Urinary bladder (tissue), 4 donors: ENCODE measurements at places on chromosomes 1 and 21.

DNA sequence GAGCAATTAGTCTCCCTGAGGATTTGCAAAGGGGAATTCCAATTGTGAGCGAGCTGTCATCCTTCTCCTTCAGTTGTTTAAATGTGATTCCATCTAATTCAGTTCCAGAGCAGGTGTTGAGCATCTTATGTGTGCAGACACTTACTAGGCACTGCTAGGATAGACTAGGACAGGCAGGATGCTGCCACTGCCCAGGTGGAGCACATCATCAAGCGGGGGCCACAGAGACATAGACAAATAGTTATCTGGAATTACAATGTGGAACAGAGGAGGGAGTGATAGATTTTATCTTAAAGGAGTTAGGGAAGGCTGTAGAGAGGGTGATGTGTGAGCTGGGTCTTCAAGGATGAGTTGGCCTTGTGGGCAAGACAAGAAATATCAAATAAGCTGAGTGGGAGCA is 55.9 kb downstream of the CDC7 start:
- no peak for DNase-seq

DNA sequence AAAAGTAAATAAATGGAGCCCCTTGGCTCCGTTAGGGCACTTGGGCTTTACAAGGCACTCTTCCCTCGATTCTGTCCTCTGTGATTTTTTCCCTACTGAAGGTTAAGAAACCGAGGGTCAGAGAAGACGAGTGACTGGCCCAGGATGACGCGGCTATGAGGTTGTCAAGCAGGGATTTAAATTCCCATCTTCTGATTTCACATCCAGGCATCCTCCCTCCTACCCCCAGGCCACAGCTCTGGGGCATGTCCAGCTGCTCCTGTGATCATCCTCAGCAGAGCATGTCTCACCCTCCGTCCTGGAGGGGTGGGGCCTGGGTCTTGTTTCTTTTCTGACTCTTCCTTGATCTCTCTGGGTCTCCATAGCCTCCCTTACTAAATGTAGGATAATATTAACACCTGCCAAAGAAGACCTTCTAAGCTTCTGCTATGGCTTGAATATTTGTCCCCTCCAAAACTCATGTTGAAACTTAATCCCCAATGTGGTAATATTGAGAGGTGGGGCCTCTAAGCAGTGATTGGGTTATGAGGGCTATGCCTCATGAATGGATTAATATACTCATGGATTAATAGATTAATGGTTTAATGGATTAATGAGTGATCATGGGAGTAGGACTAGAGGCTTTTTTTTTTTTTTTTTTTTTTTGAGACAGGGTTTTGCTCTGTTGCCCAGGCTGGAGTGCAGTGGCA is 4.6 kb downstream of the CRYBG2 start:
- no peak for DNase-seq

- no peak for DNase-seq
Measured at GRCh38 chr1:50474859-50475809, 51.9 kb upstream of the DMRTA2 start.

GRCh38 chr1:230701434-230701833 is 12.5 kb downstream of the AGT start:
- DNase-seq = no peak

DNA sequence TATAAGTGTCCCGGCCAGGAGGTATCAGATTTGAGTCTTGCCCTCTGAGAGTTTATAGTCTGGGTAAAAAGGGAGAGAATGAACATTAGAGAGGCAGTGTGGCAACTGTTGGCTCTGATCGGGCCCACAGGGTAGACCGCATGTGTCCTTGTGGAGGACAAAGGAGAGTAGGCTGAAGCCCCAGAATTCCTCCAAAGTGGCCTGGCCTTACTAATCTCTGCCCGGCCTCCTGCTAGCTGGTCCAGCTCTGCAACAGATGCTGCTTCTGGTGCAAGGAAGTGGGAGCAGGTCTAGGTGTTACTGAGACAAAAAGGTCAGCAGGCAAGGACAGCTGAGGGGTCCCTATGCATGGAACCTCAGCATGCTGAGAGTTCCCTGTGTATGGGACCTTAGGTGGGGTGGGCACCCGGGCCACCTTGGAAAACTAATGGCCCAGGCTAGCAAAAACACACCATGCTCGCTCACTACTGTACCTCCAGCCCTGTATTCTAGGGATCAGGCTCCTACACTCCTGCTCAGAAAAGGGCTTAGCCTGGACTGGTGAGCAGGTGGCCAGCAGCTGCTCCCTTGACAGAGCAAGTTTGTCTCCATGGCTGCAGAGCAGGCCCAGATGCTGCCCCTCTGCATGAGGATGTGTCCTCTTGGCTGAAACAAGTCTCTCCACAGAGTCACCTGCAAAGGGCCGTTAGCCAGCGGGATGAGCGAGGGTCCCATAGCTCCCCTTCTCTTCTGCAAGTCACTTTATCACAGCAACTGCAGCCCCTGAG is 30.3 kb upstream of the RGS16 start:
- no peak for DNase-seq

DNA sequence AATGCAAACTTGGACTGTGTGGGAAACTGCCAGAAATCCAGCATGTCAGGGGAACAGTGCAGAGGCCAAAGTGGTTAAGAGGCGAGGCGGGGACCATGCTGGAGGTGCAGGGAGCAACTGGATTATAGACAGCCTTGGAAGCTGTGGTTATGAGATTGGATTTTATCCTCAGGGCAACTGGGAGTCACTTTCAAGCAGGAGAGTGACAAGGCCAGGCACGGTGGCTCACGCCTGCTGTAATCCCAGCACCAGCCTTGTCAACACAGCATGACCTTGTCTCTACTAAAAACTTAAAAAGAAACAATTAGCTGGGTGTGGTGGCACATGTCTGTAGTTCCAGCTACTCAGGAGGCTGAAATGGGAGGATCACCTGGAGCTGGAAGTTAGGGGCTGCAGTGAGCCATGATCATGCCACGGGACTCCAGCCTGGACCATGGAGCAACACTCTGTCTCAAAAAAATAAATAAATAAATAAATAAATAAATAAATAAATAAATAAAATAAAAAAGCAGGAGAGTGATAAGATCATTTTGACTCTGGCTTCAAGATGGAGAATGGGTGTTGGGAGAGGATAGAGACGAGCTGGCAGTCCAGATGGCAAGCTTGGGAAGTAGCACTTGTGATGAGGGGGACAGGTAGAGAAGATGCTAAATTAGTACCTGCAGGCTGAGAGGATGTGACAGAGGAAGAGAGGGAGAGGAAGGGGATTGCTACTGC is 3.5 kb downstream of the HAPLN2 start:
- no peak for DNase-seq

GRCh38 chr1:31155216-31155806 is 84.4 kb downstream of the NKAIN1 start:
- DNase-seq = no peak

DNA sequence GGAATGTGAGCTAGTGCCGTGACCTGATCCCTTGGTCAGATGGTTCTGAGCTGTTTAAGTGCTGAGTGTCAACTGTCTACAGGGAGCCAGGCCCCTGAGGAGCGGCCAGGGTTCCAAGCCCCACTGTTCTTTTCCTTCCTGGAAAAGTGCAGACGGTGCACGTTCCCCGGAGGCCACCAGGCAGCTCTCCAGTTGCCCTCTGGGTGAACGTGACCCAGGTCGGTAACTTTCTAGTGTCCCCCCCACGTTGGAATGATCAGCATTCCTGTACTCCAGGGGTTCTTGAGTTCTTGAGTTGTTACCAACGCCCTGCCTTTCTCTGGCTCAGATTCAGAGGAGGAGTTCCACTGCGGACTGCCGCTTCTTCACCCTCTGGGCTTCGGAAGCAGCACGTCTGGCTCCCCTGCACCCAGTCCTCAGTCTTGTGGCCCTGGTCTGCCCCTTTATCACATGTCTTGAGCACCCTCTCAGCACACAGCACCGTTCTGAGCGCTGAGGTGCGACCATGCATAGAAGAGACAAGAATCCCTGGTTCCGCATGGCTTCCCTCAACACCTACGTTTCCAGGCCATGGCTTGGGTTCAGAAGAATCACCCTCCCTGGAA is 131.5 kb downstream of the DHRS3 start:
- no peak for DNase-seq

- no peak for DNase-seq
Measured at GRCh38 chr1:84996846-84997666, at the start of gene MCOLN2. MCOLN2 (minus strand) TSS chr1:84997113; CDS start chr1:84996872, 241 bp downstream.

DNA sequence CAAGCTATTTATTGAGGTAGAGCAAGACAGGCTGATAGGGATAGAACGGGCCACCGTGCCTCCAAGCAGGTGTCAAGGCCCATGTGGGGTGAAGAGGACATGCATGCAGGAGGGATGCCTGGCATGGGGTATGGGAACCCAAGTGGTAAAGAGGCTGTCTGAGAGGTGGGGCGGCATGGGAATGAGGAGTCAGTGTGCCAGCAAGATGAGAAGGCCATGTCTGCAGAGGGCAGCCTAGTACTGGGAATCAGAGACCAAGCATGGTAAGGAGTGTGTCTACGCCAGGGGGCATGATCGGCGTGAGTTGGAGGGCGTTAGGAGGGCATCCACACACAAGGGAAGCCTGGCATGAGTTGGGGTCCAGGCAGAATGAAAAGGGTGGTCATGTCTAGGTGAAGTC is 303.7 kb upstream of the PLD5 start:
- DNase-seq = no peak

DNA sequence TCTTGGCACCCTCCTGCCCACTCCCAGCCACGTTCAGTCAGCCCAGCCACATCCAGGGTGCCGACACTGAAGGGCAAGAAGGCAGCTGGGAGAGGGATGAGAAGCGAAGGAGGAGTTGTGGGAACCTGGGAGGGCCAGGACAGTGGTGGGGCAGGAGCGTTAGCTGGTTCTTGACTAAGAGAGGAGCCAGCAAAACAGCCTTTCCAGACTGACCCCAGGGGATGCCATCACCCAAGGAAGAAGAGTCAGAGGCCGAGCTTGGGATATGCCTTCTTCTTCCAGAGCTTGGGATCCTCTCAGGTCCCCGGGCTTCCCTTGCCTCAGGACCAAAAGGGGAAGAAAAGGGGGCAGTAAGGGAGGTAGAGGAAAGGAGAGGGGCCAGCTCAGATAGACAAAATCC is 7.2 kb downstream of the INKA2 start:
- DNase-seq = no peak

GRCh38 chr1:185474440-185475149 is 157.6 kb upstream of the IVNS1ABP start:
- DNase-seq = no peak

DNA sequence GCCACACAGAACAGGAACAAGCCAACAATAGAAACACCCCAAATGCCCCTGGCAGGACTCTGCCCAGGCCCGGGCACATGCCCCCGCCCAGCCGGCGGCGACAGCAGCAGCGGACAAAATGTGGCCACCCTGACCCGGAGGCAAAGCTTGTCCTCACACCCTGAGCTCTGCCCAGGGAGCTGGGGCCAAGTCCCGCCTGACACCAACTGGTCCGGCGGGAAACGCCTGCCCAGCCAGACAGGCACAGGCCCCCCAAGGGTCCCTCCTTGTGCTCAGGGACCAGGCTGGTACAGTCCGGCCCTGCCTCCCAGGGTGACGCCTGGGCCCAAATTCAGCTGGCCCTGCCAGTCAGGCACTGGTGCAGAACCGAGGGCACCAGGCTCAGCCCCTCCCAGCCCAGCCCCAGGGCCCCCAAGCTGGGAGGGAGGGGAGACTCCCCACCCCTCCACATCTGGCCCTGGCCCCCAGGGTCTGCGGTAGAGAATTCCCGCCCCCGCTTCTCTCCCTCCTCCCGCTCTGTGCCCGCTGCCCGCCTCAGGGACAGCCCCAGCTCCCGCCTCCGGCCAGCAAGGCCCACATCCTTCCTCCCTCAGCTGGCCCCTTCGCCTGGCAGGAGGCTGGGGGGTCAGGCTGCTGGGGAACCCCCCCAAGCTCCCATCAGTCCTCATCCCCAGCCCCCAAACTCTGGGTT is 2.0 kb downstream of the AHDC1 start:
- no peak for DNase-seq

- no peak for DNase-seq
Measured at GRCh38 chr1:2611031-2611501, 21.8 kb downstream of the MMEL1 start.

- no peak for DNase-seq
Measured at GRCh38 chr1:19824541-19824940, 9.5 kb upstream of the RNF186 start.
